GM06990 (cell line): ENCODE measurements at places on chromosomes 11 and 22.

DNA sequence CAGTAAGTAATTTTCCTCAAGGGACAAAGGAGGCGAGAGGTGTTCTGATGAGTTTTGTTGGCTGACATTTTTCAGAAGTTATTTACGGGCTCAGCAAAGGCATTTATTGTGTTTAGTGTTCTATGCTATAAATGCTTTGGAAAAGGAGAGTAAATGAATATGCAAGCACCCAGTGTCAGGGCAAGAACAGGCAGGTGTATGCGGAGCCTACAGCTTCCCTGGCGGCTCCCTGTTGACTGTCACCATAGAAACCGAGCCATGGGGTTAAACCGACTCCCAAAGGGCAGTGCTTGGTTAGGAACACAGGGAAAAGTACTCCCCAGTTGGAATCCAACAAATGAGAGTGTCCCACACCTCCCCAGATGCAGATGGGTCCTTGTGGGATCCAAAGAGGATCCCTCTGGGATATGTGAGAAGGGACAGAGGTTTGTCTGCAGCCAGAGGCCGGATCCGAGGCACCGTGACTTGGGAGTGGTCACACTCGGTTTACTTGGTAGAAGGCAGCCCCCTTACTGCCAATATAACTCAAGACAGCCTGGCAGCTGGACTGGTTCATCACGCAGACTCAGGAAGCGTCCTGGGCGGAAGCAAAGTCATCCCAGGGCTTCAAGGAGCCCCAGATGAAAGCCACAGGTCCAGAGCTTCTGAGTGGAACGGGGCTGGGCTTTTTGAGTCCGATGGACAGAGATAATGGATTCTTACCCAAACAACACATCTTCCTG lies 329.7 kb downstream of the CTTN start:
- DNase-seq, result no peak

GRCh38 chr11:11440144-11440543 lies 87.1 kb upstream of the CSNK2A3 start:
- DNase-seq, result no peak

DNA sequence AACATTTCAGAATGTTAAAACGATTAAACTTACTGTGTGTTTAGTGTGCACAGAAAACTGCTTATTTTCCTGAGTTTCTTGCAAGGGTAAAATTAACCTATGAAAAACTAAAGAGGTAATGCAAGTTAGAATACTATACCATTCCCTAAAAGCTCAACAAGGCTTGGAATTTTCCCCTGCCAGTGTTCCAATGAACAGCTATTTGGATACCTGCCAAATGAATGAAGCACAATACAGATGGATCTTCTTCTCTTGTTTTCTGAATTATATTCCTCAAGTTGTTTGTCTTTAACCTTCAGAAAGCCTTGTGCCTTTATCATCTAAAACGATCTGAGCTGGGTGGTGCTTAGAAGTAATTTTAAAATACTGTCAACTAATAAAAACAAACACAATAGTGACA lies 204.5 kb downstream of the LRRC4C start:
- no peak for DNase-seq

- DNase-seq, result no peak
Observed at GRCh38 chr11:15289723-15290122, 175.0 kb downstream of the INSC start.

DNA sequence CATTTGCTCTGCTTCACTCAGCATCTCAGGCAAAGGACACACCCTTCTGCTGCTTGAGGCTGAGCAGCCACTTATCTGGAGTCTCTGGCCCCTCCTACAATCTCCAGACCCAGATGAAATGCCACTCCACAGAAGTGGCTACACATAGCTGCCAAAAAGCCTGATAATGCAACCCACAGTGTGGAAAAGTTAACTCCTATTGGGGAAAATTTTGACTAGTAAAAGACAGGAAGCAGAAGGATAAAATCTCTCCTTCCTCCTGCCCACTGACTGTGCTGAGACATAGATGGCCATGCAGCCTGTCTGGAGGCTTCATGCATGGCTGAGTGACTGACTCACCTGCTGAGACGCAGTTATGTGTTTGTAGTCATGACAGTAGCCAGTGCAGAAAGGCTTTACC lies 92.3 kb upstream of the TEAD1 start:
- no peak for DNase-seq

DNA sequence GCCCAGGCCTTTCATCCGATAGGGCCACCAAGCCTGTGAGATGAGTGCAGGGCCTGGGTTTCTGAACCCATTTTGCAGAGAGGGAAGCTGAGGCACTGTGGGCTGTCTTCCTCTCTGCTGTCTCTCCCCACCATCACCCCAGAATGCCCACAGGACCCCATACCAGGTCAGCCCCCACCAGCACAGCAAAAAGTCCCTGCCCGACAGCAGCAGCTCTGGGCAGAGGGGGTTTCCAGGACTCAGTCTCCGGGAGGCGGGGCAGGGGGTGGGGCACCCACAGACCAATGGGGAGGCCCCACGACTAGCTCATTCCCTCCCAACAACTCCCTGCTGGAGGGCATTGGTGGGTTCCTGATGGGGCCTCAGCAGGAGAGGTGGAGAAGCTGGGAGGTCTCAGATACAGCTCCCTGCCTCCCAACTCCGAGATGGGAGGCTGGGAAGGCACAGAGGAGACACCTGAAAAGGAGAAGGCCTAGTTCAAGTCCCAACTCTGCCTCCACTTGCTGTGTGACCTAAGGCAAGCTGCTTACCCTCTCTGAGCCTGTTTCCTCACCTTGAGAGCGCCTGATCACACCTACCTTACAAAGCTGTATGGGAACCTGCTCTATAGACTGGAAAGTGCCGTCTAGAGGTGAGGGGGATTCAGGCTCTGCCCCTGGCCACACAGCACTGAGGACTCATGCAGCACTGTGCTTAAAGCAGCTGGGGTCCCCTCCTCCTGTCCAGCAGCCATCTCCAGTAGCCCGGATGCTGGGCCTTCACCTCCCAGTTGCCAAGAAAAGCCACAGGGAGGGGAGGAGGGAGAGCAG lies 3.5 kb downstream of the CBX7 start:
- DNase-seq, result peak; percentile 85

GRCh38 chr11:86849679-86850078 lies 49.3 kb downstream of the PRSS23 start:
- no peak for DNase-seq

DNA sequence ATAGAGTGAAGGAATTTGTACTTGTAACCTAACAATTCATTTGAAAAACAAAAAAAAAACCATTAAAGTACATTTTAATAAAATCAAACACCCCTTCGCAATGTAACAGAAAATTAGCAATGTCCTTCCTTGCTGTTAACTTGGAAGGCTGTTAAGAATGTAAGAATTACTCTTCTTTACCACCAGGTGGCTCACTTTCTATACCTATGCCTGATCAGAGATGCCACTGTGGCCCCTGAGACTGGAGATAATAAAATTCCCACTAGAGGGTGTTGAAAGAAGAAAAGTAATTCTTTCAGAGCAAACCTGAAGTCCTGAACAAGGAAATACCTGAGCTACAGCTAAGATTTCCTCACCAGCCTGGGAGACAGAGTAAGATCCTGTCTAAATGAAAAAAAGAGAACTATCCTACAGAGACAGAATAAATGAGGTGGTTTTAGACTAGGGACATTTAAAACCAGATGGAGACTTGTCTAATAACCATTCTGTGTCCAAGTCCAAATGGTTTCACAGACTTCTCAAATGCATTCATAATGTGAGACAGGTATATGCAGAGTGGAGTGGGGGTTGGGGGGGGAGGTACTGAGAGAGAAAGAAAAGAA lies 1089.3 kb downstream of the FAM181B start:
- DNase-seq, result peak; percentile 4

DNA sequence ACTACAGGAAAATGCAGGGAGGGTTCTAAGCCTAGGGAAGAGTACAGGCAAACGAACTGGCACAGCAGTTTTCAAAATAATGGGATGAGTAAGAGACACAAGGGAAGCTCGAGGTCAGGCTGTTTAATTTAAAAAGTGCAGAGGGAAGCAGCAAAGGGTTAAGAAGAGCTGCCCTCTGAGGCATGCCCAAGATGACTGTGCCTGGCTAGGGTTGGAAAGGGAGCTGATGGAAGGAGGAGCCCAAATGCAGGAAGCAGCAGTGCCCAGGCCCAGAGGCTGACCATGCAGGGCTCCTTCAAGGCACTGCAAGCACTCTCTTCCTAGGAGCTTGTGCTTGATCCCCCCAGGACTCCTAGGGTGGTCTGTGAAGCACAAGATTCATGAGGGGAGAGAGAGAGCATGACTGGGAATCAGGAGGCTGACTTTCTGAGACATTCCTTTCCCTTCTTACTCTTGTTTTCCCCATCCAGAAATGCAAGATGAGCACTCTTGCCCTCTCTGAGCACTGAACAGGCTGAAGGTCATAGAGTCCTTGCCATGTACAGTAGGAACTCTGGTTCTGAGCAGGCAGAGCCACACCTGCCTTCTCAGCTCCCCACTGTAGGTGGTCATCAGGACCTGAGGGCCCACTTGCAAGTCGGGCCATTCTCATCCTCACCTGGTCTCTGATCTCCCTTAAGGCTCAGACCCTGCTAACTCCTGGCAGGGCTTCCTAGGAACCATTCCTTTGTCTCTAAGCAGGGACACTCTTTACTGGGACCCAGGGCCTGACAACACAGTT lies 46.7 kb upstream of the DRD2 start:
- DNase-seq, result no peak

- no peak for DNase-seq
Observed at GRCh38 chr22:25386538-25386884, 167.1 kb downstream of the CRYBB2 start.

DNA sequence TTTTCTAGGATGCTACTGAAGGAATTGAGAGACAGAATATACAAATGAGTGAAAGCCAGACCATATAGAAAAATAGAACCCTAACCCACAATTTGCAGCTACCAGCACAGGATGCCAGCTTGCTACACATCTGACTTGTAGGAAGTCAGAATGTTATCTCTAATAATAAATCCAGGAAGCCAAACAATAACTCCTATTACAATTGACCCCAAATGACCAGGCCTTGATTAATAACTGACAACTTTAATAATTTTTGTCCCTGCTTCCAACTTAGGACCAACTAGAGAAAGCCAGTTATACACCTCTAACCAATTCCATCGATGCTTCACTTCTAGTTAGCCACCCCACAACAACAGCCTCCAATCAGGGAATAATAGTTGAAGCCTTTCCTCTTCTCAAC lies 193.4 kb downstream of the CASP12 start:
- no peak for DNase-seq

- no peak for DNase-seq
Observed at GRCh38 chr11:32154275-32154674, 63.4 kb downstream of the RCN1 start.

GRCh38 chr11:13339195-13340153 lies 61.9 kb downstream of the BMAL1 start:
- DNase-seq, result no peak

GRCh38 chr11:61480994-61481335 lies 27.6 kb upstream of the LRRC10B start:
- no peak for DNase-seq

GRCh38 chr11:115126515-115127208 lies 377.6 kb downstream of the CADM1 start:
- peak; percentile 24 for DNase-seq

- no peak for DNase-seq
Observed at GRCh38 chr11:14073849-14074476, 111.4 kb downstream of the SPON1 start.

- DNase-seq, result no peak
Observed at GRCh38 chr11:128888034-128888985, 2.8 kb upstream of the KCNJ5 start.

GRCh38 chr11:72930008-72930407 lies 115.8 kb downstream of the ATG16L2 start:
- DNase-seq, result no peak

DNA sequence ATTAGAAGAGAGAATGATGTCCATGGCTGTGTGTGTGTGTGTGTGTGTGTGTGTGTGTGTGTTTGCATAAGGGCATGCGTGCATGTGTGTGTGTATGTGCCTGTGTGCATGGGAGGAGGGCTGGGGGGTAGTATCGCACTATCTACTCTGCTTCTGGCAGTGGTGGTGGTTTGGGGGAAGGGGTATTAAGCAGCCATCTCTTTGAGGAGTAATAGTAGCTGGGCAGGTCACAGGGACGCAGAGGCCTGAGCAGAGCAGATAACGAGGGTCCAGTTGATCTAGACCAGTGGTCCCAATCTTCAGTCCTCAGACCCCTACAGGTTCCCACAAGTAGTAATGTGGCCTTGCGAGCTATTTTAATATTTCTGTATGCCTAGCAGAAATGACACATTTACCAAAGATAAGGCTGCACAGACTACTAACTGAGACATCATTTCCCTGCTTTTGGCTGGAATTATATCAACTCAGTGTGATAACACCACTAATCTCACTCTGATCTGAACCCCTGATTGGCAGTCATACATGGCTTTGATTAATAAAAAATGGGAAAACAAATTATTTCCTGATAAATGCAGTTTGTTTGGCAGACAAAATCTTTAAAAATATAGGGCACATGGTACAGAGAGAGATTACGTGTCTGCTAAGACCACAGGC lies 354.3 kb downstream of the BUD13 start:
- DNase-seq, result no peak

DNA sequence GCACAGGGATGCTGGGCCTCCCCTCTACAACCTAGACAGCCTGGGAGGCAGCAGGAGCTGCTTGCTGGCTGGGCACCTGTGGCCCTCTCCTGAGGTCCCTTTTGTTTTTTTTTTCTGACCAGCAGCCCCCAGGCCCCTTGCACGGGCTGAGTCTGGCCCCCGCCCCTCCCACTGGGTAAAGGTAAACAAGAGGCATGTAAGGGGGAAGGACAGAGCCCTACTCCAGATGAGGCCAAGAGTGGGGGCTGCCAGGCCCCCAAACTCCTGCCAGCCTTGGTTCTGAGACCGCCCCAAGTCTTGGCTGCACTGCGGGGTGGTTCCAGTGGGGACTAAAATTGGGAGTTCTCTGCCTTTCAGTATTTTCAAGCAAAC lies 9.2 kb downstream of the PLXNB2 start:
- no peak for DNase-seq

DNA sequence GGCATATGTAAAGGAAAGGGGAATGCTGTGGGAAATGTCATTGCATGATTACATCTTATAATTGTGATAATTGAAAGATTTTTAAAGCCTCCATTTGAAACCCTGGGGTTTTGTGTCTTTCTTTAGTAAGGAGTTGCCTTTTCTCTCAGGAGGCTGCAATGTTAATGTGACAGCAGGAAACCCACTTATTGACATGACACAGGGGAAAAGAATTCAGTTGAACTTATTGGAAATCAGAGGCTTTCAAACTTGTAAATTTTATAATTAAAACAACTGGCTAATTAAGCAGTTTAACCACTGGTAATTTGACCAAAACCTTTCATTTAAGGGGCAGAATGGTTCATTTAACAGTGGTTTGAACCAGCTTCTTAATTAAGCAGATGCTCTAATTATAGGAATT lies 31.2 kb downstream of the MRPL48 start:
- no peak for DNase-seq

DNA sequence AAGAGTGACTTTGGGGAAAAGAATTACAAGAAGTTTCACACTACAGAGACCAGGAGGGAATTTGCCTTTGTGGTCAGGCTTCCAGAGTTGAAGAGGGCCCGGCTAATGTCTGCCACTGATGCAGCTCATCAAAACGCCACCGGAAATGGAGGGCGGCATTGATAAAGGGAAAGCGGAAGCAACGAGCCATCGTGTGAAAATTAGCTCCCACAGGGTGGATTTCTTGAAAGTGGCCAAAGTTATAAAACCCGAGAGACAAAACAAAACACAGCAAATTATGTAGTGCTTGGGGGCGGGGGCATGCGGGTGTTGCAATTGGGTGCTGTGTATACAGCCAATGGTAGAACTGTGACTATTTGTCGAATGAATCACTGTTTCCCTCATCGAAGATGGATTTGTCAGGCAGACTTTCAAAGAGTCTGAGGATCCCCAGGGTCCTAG lies 113.0 kb downstream of the ADAMTS15 start:
- no peak for DNase-seq
